ENCODE measurements at places on chromosomes 16 and 17.
A peak's percentile ranks its signal among the peaks of the same experiment; 100 is the strongest.

- DNase-seq, result no peak
Measured at GRCh38 chr16:27634779-27635178, 84.8 kb downstream of the KATNIP start.

GRCh38 chr16:12462426-12463280, 341.0 kb downstream of the CPPED1 start:
- no peak for DNase-seq

DNA sequence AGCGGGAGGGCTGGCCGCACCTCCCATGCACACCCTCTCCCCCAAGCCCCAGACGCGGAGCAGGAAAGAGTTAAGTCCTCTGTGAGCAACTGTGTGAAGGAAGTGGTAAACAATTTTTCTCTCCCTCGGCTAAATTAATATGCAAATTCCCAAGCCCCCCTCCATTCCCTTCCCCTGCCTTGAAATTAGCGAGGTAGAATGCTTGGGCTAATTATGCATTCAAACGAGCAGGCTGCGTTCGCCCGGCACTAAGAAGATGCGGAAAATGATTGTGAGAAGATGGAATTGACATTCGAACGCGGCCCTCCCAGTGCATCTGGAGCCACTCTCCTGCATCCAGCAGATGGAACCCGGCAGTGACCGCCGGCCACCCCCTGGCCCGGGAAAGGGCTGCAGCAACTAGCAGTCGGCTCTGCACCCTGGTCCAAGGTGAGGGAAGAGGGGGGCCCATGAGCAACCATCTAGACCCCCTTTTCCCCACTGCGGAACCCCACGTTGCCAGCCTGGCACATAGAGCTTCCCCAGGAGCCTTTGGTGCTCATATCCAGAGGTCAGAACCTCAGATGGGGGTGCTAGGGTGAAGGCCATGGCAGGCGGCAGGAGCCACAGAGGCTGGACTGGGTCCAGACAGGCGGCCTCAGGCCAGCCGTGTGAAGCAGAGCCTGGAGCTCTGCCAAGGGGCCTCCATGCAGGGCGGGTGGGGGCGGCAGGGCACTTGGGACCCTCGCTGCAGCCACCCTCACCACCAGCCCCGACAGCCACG, 49.1 kb upstream of the ACSF3 start:
- DNase-seq, result no peak

GRCh38 chr16:88672776-88673175, 9.9 kb upstream of the MVD start:
- no peak for DNase-seq

- no peak for DNase-seq
Measured at GRCh38 chr17:73743518-73744201, 99.4 kb upstream of the SDK2 start.

GRCh38 chr17:17693253-17694168, 12.3 kb downstream of the RAI1 start:
- DNase-seq, result no peak

- DNase-seq, result no peak
Measured at GRCh38 chr17:75075597-75076336, 12.0 kb upstream of the SLC16A5 start.

DNA sequence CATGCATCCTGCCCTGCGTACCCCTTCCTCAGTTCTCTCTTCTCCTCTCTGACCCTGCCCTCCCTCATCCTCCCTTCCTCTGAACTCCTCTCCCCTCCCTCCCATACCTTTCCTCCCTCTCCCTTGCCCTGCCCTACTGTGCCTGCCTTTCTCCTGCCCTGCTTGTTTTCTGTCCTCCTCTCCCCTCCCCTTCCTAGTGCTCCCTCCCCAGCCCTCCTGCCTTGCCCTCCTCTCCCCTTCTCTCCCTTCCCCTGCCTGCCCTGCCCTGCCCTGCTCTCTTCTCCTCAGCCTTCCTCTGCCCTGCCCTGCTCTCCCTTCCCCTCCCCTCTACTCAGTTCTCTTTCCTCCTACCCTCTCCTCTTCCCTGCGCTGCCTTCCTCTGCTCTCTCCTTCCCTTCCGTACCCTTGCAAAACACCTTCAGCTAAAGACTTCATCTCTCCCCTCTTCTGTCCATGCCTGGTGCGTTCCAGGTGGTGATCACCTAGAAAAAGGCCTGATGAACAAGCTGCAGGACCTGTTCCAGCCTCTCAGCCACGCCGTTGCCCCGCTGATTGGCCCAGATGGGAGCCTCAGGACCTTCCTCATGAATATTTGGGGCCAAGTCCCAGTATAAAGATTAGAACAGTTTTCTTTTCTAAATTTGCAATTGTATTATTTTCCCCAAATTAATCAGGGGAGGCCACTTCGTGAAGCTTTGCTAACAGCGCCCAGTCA, 290.5 kb downstream of the CPPED1 start:
- no peak for DNase-seq

GRCh38 chr17:63165400-63165799, 199.4 kb downstream of the TANC2 start:
- DNase-seq, result no peak

- DNase-seq, result no peak
Measured at GRCh38 chr17:8073627-8074484, 13.7 kb downstream of the ALOX12B start.

DNA sequence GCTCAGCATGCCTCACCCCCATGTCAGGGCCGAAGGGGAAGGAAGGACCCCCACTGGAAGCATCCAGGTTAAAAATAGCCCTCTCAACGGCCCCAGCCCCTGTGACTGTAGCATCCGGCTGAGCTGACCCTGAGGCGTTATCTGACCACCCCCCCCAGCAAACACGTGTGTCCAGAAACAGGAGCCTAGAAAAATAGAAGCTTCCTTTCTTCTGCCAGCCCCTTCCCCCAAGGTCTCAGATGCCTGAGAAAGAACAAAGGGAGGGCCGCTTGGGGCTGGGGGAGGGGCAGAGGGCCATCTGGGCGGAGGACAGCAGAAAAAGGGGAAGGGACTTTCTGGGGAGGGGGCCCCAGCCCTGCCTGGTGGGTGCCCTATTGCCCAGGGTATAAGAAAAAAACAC, 55.8 kb downstream of the ACTG1 start:
- DNase-seq, result no peak

DNA sequence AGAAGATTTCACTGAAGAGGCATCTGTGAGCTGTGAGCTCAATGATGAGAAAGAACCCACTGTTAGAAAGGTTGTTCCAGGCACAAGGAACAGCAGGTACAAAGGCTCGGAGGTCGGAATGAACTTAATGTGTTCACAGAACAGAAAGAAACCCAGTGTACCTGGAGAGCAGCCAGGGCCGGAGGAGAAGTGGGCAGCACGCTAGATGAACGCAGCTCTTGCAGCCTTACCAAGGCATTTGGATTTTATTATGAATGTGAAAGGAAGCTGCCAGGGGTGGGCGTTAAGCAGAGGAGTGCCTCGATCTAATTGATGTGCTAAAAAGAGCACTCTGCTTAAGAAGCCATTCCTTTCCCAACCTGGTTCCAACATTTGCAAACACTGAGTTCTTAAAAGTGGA, 19.0 kb downstream of the EEF2K start:
- DNase-seq, result no peak

GRCh38 chr17:42111871-42112551, 503 bp downstream of the DHX58 start:
- no peak for DNase-seq

GRCh38 chr16:11796227-11797165, 562 bp downstream of the ZC3H7A start:
- DNase-seq, result peak; percentile 34

DNA sequence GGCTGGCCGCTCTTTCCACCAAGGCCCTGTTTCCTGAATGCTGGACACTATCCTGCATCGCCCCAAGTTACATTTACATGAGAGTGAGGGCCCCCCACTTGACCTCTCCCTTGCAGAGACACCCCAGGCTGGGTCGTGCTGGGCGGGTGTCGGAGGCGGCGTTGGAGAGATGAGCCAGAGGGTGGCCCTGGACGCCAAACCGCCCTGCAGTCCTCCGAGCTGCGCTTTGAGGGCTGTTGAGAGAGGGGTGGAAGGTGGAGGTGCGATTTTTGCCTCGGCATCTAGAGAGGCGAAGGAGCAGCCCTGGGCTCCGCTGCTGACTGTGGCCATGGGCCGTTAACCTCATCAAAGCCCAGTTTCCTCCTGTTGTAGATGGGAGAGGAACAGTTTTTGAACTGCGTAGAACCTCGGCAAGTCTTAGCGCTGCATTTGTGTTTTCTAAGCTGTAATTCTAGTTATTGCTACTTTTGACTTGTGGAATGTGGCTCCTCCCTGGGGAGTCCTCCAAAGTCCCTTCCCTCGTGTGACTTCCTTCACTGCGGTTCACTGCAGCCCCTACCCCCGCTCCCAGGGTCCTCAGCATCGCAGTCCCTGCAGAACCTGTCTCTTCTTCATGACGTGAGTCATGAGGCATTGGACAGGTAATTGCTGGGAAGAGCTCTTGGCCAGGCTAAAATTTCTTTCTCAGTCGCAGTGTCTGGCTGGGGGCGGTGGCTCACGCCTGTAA, 986 bp upstream of the ELOB start:
- no peak for DNase-seq

DNA sequence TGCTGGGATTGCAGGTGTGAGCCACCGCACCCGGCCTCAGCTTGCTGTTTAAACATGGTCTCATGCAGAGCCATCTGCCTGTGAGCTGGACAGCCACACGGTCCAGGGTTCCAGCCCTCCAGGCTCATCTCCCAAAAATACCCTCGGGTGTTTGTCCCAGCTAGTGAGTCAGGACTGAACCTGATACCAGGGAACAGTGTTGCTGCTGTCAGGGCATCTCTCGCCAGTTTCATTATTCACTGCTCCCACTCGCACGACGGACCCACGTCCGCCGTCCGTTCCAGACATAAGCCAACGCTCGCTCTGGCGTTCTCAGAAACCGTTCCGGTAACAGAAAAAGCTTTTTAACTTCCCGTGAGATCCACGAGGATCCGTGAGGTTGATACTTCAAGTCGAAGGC, 77.6 kb downstream of the NXN start:
- DNase-seq, result no peak

- no peak for DNase-seq
Measured at GRCh38 chr16:75746359-75746758, 20.1 kb upstream of the CPHXL start.

GRCh38 chr17:52011064-52011463, 147.4 kb downstream of the CA10 start:
- DNase-seq, result no peak

- no peak for DNase-seq
Measured at GRCh38 chr17:64001763-64002529, 3.8 kb downstream of the PRR29 start.

- no peak for DNase-seq
Measured at GRCh38 chr17:16304830-16305229, 48.4 kb downstream of the CENPV start.

All from amniotic stem cell (primary cell).